HT1080 (cell line): ENCODE measurements at places on chromosomes 11 and 22. TPM values are rescaled to one million over a fixed set of nuclear protein-coding genes. Genes with fewer than 3 reads are reported as not detected.

CPT1B gene
- 12.5 and 13.4 TPM in 2 replicates for total RNA-seq

OR52I1 gene
- not detected in 2 replicates for total RNA-seq

TMPRSS6 gene
- total RNA-seq, result 0.11 TPM in 1 of 2 replicates, not detected in the other

TIMP3 gene
- total RNA-seq, result 8.6 and 10.4 TPM in 2 replicates

TMEM25 gene
- 10.1 and 12.3 TPM in 2 replicates for total RNA-seq
